ENCODE measurements at places on chromosomes 1 and 21.
A peak's percentile ranks its signal among the peaks of the same experiment; 100 is the strongest.

- peak; percentile 12 for ATAC-seq
These were observed 9.9 kb downstream of the PRKCZ start for GRCh38 chr1:2060072-2060471.

GRCh38 chr1:17709981-17710380, 45.2 kb upstream of the ACTL8 start:
- ATAC-seq, result no peak

DNA sequence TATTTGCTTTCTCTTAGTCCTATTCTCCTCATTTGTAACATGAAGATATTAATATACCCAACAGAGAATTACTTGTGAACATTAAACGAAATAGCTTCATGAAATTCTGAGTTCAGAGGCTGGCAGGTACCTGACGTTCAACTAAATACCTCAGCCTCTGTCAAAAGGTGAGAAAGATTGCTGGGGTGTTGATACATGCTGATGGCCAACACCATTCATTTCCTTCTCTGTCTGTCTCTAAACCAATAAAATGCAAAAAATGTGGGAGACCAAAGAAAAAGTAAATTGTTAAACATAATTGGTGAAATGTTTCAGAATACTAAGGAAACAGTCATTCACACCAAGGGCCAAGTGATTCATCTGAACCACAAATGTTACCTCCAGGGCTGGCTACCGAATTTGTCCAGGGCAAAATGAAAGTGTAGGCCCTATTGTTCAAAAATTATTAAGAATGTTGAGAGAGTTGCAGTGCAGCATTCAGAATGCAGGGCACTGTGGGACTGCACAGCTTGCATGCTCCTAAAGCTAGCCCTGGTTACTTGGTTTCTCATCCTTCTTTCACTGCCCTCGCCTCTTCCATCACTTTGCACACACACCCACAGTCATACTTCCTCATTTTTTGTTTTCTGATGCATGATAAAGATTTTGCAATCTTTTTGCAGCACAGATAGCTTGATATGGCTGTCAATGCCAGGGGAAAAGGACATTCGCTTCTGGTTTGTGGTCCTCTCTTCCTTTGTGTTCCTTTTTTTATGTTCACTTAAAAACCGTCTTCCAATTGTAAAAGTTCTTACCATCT, 414.3 kb upstream of the NR5A2 start:
- no peak for ATAC-seq

GRCh38 chr1:221699577-221699976, 42.3 kb downstream of the DUSP10 start:
- ATAC-seq, result no peak

GRCh38 chr1:16474166-16474800, 33.8 kb downstream of the NECAP2 start:
- no peak for ATAC-seq

DNA sequence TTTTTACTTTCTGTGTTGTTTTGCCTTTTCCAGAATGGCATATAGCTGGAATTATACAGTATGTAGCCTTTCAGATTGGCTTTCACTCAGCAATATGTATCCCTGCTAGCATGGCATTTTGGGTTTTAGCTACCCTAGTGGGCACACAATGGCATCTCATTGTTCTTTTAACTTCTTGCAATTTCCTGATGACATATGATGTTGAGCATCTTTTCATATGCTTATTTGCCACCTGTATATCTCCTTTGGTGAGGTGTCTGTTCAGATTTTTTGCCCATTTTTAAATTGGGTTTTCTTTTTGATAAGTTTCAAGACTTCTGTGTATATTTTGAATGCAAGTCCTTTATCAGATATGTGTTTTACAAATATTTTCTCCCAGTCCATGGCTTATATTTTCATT, 14.0 kb downstream of the TSEN15 start:
- ATAC-seq, result no peak

DNA sequence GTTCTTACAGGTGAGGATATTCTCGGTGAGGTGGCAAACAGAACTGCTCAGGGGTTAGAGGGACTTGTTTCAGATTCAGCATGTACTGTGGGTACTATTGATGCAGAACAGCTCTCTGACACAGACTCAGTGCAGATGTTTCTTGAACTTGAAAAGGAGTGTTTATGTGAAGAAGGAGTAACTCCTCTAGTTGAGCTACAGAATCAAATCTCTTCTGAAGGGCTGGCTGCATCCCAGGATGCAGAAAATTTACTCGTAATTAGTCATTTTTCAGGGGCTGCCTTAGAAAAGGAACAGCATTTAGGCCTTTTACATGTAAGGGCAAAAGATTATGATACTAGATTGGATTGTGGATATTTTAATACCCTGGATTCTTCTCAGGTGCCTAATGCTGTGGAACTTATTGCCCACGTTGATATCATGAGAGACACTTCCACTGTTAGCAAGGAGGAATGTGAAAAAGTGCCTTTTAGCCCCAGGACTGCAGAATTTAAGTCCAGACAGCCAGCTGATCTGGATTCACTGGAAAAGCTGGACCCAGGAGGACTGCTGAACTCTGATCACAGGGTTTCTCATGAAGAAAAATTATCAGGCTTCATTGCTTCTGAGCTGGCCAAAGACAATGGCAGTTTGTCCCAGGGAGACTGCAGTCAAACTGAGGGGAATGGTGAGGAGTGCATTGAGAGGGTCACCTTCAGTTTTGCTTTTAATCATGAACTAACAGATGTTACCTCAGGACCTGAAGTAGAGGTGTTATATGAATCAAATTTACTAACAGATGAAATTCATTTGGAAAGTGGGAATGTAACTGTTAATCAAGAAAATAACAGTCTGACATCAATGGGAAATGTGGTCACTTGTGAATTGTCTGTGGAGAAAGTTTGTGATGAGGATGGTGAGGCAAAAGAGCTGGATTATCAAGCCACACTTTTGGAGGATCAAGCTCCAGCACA, 79.6 kb upstream of the BMP8A start:
- no peak for ATAC-seq

DNA sequence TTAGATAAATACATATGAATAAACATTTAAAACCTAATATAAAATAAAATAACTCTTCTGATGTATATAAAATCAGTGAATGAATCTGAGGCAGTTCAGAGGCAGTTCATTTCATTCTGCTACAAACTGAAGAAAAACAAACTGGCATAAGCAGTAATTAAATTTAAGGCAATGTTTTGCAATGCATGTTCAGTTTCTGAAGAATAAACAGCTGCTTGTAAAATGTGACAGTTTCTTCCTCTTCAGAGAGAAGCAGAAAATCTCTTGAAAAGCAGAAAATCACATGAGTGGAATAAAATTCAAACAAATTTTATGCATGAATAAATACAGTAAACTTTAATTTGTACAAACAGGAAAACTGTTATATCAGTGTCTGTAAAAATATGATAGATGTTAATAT, 643.7 kb downstream of the KCNT2 start:
- no peak for ATAC-seq

GRCh38 chr1:179814546-179814838, 63.1 kb downstream of the TOR1AIP2 start:
- peak; percentile 71 for ATAC-seq

DNA sequence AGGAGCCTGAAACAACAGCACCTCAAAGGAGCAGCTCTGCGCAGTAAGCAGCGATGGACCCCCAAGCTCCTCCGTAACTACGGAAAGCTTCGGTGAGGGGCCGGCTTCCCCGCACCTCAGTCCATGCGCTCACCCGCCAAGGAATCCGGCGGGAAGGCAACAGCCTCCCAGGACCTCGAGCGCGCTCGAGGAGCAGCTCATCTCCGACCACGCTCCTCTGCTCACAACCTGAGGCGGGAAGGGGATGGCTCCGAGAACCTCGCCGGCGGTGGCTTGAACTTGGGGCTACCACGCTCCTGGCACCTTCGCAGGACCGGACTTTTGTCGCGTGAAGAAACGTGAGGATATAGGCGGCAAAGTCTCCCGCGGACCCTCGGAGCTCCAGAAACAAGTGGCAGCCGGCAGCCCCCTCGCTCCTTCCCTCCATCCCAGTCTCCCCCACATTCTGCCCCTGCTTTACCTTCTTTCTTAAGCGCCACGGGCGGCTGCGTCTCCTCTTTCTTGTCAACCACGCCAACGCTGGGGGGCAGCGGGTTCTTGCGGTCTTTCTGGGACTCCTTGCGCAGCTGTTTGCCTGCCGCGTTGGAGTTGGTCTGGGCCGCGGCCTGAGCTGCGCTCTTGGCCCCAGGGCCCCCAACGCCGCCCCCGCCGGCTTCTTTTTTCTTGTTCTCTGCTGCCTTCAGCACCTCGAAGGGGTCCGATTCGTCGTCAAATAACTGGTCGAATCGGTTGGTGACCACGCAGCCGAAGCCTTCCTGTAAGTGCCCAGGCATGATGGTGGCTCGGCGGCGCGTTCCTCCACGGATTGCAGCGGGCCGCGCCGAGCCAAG, 459 bp downstream of the SERBP1 start:
- no peak for ATAC-seq

GRCh38 chr21:20151741-20152140, 846.5 kb upstream of the NCAM2 start:
- ATAC-seq, result no peak

DNA sequence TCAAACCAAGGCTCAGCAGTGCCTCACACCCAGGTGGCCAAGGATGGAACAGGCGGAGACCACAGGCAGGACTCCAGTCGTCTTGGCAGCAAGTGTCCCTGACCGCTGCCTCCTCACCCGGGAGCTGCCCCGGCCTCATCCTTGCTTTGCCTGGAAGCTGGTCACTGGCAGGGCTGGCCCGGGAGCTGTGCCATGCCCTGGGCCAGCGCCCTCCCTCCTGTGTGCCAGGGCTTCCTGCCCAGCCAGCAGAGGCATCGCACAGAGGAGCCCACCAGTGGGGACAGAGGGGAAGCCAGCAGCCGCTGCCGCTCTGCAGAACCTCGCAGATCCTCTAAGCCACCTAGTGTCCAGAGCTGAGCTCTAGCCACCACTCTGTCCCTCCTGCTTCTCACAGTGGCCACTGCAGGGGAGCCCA, 7.8 kb downstream of the CASZ1 start:
- ATAC-seq, result peak; percentile 91

DNA sequence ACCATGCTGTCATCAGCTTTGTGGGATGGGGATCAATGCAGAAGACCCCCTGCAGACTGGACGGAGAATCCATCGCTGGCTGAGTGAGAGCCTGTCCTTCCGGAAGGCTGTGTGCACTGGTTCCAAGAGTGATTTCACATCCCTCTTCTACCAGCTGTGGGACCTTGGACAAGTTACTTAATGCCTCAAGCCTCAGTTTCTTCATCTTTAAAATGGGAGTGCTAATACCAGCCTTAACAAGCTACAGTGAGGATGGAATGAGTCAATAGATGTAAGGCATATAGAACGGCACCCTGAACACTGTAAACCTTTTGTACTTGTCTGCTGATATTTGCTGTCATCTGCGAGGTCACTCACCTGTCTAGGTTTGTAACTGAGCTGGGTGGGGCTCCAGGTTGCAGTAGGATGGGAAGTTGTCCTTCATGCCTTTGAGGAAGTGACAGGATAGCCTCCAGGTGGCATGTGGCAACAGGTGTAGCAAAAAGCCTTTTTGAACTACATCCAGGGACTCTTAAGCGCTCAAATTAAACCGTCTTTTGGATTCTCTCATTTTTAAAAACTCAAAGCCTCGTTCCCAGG, 27.5 kb downstream of the TMEM51 start:
- ATAC-seq, result no peak

DNA sequence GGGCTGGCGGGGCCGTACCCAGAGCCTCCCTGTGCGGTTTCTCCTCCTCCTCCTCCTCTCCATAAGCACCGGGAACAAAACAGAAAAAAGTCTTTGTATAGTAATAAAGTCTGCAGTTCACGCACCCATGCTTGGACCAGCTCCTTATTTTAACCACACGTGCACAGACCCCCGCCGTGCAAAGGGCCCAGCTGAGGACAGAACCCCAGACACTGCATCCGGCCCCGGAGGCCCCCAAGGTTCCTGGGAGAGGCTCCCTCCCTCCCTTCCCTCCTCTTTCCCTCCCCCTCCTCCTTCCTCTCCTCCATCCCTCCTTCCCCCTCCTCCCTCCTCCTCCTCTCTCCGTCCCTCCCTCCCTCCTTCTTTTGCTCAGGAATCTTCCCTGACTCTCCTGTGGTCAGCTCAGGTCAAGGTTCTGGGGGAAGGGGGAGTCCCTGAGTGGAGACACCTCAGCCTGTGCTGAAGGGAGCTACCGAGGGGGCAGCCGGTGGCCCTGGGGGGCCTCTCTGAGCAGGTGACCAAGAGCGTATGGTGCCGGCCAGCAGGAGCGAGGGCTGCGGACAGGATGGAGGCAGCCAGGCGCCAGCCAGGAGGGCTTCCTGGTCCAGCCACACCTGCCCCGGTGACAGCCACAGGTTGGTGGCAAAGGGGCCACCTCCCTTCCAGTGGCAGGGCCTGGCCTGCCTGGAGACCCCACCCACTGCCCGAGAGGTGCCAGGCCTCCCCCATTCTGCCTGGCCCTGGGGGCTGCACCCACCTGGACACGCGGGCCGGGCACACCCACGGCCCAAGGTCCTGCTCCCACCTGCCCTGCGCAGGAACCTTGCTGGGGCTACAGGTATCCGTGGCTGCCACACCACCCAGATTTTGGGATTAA, 3.2 kb upstream of the TTLL10 start:
- ATAC-seq, result no peak

DNA sequence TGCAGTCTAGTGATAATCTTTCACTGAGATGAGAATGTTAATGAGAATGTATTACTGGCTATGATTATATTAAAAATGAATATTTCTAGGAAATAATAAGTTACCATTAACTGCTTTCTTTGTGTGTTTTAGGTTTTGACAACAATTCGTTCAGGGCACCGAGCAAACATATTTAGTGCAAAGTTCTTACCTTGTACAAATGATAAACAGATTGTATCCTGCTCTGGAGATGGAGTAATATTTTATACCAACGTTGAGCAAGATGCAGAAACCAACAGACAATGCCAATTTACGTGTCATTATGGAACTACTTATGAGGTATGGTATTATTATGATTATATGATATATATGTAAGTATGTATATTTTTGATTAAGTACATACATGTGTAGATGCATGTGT, 37.8 kb upstream of the MPC2 start:
- ATAC-seq, result no peak

DNA sequence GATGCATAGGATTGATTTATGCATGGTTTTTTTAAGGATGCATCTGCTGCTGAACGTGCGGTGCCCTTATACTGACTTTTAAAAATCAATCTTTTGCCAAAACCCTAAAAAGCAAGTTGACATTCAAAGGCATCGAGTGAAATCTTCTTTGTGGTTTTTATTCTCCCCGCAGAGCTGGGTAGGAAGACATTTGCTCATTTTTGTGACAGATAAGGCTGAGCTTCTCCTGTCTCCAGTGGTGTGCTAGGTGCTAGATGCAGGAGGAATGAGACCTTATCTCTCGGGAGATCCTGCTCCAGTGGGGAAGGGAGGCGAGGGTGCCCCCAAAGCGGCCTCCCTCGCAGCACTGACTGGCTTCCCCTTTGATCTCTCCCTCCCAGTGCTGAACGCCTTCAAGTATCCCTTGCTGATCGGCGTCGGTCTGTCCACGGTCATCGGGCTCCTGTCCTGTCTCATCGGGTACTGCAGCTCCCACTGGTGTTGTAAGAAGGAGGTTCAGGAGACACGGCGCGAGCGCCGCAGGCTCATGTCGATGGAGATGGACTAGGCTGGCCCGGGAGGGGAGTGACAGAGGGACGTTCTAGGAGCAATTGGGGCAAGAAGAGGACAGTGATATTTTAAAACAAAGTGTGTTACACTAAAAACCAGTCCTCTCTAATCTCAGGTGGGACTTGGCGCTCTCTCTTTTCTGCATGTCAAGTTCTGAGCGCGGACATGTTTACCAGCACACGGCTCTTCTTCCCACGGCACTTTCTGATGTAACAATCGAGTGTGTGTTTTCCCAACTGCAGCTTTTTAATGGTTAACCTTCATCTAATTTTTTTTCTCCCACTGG, 14.9 kb upstream of the CD101 start:
- no peak for ATAC-seq

- no peak for ATAC-seq
These were observed 27.4 kb downstream of the LAMB3 start for GRCh38 chr1:209624558-209625549.

GRCh38 chr1:27342391-27342777, 562 bp downstream of the SYTL1 start:
- ATAC-seq, result peak; percentile 4
